ENCODE measurements at places on chromosomes 4 and X.

- DNase-seq = no peak
Observed at GRCh38 chrX:149114001-149114400, 391.1 kb downstream of the IDS start.

DNA sequence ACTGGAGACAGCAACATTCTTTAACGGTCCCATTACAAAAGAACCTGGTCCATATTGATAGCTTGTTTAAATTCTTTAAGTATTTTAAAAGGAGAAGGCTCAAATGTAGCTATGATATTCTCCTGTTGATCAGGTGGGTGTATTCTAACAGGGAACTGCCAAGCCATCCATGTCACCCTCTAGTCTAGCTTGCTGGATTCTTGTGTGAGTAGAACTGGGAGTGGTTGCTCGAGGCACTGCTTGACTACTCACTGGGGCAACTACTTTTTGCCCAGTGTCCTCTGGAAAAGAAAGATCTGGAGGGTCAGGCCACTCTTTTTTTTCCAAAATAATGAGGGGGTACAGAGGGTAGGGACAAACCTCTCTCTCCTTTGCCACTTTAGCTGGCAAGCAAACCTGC lies 155.1 kb downstream of the ZNF518B start:
- DNase-seq = no peak

DNA sequence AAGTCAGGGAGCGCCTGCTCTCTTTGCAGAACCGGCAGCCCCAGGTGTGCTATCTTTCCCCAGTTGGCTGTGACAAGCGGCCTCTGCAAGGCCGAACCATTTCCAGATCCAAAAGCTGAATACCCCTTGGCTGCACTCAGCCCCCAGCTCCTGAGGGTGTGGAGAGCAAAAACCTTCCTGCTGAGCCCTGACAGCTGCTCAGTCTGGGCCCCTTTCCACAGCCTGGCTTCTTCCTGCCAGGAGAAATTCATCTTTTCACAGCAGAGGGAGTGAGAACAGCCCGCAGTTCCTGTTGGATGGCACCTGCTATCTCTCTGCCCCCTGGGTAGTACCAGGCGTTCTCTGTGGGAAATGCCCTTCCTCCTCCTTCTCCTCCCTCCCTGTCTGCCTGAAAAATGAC lies 78.4 kb downstream of the DRD5 start:
- DNase-seq = no peak

- no peak for DNase-seq
Observed at GRCh38 chr4:77308843-77309242, 151.8 kb downstream of the CCNG2 start.

- no peak for DNase-seq
Observed at GRCh38 chr4:106315476-106315967, 487 bp downstream of the TBCK start.

DNA sequence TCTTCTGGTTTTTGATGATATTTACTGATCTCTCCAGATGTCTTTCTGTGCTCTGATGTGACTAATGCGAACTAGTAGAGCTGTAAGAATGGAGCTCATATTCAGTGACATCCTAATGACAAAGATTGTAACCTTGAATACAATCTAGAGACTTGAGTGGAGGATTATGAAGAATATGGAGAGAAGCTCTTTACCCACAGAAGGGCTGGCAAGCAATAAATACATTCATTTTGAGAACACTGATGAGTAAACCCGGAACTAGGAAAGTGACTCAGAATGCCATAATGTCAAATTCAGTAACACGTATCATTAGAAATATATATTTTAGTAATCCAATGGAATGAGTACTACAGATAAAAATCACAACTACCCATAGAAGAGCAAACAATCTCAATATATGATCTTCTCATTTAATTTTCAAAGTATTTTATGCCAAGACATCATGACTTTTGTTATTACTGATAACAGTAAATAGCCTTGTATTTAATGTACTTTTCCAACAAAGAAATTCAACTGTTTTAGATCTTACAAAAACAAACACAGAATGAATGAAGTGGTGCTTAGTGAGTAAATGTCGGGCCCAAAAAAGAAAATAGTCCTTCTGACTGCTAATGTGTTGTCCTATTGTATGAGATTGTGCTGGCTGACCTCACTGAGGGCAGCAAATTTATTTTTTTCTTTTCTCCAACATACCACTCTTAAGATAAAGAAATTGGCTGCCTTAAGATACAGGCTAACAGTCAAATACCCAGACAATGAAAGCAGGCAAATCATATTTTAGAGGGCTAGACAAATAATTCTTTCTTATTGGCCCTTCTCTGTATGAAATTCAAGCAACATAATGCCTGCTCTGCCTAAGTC lies 49.2 kb upstream of the HDAC8 start:
- DNase-seq = no peak

DNA sequence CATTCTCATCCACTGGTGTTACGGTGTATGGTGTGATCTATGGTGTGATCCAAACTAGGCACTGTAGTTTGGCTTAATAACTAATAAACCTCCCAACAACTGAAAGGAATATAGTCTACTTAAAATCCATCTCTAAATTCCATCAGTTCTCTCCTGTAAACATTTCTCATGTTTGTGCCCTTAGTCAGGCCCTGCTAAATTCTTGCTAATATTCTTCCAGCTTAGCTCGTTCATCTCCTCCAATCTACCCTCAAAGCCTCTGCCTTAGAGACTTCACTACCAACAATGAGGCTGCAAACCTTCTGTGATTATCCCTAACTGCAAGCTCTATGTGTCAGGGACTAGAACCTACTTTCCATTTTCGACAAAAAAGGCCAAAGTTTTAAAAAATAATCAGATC lies 28.1 kb downstream of the ZAR1 start:
- no peak for DNase-seq

GRCh38 chr4:172050911-172051310 lies 237.7 kb downstream of the GALNTL6 start:
- no peak for DNase-seq

- no peak for DNase-seq
Observed at GRCh38 chr4:39571054-39571453, 43.8 kb upstream of the UGDH start.

DNA sequence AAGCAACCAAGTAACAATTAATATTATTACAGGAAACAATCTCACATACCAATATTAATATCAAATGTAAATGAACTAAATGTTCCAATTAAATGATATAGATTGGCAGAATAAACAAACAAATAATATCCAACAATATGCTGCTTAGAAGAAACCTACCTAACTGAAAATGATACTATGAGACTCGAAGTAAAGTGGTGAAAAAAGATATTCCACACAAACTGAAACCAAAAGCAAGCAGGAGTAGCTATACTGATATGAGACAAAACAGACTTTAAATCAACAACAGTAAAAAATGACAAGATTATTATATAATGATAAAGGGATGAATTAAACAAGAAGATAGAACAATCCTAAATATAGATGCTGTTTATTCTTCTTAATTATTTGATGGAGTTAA lies 140.1 kb downstream of the SPANXN4 start:
- no peak for DNase-seq

- no peak for DNase-seq
Observed at GRCh38 chrX:17706676-17707075, 30.6 kb upstream of the SCML1 start.

DNA sequence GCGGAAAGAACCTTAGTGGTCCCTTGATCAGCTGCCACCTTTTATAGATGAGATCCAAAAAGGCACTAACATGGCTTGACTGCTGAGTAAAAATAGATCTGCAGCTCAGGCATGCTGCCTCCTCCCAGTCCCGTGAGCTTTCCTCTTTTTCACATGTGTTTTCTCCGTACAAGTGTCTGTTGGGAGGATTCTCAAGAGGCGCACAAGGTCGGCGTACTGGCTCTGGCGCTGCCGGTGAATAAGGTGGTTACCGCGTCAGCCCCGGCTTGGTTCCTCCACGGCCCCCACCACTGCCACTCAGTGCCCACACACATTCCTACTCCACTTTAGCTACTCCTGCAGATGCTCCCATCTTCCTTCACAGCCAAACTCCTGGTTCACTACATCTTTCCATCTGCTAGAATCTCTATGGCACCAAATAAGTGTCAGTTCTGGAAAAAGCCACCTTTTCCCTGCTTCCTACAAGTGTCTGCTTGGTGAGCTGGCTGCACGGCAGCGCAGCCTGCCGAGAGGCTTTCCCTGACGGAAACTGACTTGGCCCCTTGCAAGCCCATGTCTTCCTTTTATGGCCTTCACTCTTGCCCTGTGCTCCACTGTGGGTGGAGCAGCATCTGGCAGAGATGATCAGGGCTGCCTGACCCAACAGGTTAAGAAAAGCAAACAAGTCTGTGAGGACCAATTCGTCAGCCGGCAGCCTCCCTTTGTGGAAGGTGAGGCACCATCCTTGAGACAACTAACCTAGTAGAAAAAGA lies 99.8 kb downstream of the KLHL8 start:
- DNase-seq = no peak

- no peak for DNase-seq
Observed at GRCh38 chrX:4674028-4674782, 960.8 kb upstream of the PRKX start.

- no peak for DNase-seq
Observed at GRCh38 chr4:121648516-121648915, 48.3 kb downstream of the ANXA5 start.

- no peak for DNase-seq
Observed at GRCh38 chrX:13864264-13864663, 47.4 kb upstream of the GPM6B start.

GRCh38 chr4:185115827-185116232 lies 27.2 kb upstream of the SLC25A4 start:
- DNase-seq = no peak

DNA sequence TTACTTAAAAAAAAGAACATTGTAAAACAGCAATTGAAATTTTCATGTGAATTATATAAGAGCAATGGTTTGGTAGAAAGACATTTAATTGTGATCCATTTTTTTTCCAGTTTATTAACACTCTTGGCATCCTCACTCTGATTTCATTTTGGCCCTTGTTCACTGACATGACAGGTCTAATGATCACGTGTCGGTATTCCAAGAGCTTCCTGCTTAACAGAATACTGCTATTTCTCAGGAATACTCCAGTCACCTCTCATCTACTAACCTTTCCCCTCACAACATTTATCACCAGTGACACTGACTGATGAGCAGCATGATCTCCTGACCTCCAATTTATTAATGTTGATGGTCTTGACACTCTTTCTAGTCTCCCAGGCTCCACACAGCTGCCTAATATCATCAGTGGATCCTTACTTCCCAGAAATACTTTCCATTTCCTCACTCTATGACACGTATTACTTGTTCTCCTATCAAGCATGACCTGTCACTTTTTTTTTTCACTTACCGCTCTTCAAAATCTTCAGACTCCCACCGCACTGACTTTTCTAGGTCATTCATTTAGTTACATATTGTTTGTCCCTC lies 847.8 kb upstream of the SLIT2 start:
- no peak for DNase-seq

- no peak for DNase-seq
Observed at GRCh38 chr4:176307666-176307930, 12.2 kb upstream of the SPCS3 start.

DNA sequence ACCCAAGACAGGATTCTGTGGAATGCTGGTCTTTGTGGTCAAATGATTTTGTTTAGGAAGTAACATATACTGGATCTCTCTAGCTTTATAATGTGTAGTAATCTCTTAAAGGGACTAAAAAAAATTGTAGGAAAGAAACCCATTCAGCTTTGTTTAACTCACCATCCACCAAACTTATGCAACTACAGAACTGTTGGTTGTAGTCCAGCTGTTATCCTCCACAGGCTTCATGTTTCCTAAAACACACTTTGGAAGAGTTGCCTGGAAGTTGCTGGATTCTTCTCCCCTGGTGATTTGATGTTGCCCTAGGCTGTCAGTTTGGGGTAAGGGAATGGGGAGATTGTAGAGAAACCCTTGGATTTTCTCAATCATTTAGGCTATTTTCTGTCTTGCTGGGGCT lies 89.3 kb downstream of the RLIM start:
- no peak for DNase-seq

GRCh38 chr4:135269125-135269890 lies 1067.7 kb upstream of the PABPC4L start:
- DNase-seq = no peak

- no peak for DNase-seq
Observed at GRCh38 chrX:56764153-56764974, 35.3 kb downstream of the NBDY start.

GRCh38 chrX:9824554-9824953 lies 38.3 kb downstream of the SHROOM2 start:
- DNase-seq = no peak

DNA sequence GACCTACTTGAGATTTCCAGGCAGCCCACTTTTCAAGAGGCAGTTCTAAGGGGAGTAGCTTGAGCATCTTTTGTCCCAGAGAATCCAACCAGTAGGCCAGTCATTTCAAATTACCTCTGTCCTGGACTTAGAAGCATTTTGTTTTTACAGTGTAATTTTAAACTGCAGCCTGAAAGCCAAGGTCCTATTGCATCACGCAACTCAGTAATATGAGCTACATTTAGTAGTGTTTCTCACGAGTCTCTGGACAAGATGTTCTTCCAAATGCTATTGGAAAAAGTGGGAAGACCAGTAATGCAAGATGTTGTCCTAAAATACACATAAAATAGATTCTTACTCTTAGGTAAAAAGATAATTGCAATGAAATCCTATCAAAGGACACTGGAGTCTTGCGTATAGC lies 182.5 kb upstream of the ARX start:
- DNase-seq = no peak

- DNase-seq = no peak
Observed at GRCh38 chr4:147927377-147928137, 195.7 kb downstream of the ARHGAP10 start.

- no peak for DNase-seq
Observed at GRCh38 chrX:21933077-21933476, 7.4 kb upstream of the SMS start.

DNA sequence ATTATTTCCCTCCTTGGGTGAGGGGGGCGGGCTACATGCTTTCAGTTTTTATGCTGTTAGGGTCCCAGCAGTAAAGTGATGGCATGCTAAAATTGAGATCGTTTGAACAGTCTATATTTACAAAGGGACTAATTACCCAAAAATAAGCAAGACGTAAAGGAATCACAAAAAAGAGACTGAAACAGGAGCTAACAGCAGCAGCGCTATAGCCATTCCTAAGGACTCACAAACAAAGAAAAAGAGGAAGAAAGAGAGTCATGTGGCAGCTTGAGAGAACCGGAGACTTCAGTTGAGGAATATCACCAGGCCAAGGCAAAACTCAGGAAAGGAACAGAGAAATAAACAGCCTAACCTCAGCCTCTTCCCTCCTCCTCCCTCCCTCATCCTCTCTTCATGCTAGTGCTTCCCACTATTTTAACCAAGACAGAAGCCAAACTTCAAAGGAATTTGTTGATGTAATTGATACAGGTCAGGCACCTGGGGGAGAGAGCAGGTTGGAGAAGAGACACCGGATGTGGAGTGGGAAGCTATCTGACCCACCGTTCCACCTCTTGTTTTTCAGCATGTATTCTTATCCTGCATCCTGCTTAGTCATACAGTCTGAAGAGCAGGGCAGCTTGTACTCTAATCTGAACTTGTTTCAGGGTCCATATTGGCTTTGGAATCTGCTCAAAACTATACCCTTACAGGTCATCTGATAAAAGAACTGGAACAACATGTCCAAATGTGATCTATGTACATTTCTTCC lies 383.7 kb downstream of the NAF1 start:
- no peak for DNase-seq
